ENCODE measurements at places on chromosomes 3 and 15.

GRCh38 chr3:80239301-80239700 is 471.5 kb upstream of the ROBO1 start:
- no peak for DNase-seq

- DNase-seq = no peak
Observed at GRCh38 chr3:50518436-50518835, 15.0 kb upstream of the CACNA2D2 start.

- no peak for DNase-seq
Observed at GRCh38 chr3:141275032-141275422, 43.4 kb downstream of the PXYLP1 start.

GRCh38 chr3:167814441-167814951 is 79.0 kb downstream of the SERPINI1 start:
- no peak for DNase-seq

DNA sequence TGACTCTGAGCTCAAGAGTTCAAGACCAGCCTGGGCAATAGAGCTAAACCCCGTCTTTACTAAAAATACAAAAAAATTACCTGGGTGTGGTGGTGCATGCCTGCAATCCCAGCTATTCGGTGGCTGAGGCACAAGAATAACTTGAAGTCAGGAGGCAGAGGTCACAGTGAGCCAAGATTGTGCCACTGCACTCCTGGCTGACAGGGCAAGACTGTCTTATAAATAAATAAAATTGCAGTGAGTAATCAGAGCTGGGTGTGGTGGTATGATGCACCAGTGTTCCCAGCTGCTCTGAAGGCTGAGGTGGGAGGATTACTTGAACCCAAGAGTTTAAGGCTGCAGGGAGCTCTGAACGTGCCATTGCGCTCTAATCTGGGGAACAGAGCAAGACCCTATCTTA is 55.9 kb upstream of the GCNT3 start:
- DNase-seq = no peak

- no peak for DNase-seq
Observed at GRCh38 chr15:98760112-98760826, 111.9 kb downstream of the IGF1R start.

DNA sequence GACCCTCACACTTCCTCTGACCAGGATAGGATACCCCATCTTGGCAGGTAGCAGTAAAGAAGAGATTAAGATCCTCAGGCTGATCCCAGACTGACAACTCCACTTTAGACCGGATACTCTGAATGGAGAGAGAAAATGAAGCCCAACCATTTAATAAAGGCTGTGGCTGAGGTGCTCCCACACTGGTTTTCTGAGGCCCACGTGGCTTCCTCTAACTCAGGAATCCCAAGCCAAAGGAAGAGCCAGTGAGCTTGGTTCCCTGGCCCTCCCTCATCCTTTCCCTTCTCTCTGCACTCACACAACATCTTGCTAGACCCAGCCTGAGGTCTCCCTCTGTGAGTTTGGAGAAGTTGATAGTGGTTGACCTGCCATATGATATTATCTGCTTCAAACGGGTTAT is 78.1 kb downstream of the ITGB5 start:
- no peak for DNase-seq

DNA sequence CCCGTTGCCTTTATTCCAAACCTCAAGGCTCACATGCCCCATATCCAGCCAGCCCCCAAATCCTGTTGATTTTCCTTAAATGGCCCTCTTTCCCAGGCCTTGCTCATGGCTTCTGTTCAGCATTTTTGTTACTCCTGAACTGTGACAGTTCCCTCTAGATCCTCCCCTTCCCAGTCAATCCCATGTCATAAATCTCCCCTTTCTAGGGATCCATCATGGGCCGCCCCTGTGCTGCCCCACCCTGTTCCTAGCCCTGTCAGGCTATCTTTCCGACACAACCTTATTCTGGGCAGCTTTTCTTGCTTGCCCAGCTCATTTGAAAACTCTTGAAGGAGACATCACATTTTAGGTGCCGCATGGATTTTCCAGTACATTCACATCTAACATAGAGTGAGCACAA is 84.8 kb downstream of the TLE3 start:
- no peak for DNase-seq

DNA sequence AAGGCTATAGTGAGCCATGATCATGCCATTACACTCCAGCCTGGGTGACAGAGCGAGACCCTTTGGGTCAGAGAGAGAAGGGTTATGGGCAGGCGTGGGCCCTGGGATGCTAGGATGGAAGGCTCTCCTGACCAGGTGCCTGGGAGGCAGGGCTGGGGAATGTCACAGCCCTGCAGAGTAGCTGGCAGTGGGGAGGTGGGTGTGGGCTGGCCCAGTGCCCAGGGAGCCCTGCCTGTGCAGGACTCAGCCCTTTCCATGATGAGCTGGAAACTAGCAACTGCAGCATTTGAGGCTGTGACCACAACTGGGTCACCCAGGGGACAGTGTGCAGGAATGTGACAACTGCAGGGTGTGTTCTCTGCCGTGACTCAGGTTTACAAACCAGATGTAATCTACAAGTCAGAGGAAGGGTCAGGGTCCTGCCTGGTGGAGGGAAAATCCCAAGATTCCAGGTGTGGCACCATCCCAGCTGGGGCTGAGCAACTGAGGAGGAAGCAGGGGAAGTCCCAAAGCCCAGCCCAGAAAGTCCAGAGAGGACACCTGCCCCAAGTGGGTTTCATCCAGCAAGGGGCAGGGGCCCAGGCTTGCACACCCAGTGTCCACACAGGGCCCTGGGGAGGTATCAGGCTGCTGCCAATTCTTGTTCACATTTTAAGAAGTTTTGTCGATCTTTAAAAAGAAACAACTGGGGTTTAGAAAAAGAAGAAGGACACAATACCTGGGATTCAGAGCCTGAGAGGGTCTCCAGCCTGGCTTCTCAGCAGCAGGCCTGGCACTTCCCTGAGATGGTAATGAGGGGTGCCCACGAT is 45.5 kb downstream of the SLC28A1 start:
- peak; percentile 75 for DNase-seq

DNA sequence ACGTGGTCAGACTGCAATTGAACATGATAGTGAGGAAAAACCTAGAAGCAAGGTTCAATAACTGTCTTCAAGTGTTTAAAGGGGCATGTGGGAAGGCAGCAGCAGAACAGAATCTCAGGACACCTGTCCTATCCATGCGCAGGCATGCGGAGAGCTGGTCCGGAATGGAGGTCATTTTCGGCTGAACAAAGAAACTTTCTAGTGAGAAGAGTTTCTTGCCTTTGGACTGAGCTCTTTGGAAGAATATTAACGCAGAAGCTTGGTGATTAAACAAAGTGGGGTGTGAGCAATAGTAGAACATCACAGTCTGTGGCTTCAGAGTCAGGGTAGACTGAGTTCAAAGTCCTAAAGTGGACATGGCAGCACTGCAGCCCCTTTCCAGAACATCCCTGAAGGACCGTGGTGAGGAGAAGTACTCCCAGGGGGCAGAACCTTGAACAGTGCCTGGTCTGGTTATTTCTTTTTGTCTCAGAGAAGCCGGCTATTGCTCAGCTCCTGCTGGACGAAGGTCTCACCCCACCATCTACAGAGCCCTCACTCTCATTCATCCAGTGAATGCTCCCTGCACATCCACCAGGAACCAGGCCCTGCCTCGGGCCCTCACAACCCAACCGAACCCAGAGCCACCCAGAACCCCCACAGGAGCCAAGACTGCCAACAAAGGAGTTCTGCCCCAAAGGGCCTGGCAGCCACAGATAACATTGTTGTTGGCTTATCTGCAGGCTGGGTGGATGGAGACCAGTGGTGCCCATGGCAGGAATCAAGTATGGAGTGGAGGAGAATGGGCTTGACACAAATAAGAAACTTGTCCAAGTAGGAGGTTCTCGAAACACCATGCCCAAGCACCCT is 2.8 kb upstream of the SSUH2 start:
- DNase-seq = no peak

DNA sequence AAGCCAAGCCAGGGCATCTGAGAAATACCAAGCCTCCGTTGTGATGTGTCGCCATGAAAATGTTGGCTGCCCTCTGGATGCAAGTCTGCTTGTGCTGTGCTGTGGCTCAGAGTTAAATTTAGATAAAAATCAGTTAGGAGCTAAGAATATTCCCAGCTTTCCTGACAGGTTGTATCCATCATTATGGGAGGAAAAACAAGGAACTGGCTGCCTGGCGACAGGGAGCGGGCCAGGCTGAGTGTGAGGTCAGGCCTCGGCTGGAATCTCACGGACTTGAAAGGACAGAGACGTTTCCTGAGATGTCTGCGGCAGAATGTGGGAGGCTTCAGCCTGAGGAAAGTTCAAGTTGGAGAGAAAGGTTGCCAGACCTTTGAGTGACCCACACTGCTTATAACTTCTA is 213.8 kb downstream of the THSD4 start:
- peak; percentile 84 for DNase-seq

GRCh38 chr15:39358441-39359041 is 222.3 kb upstream of the THBS1 start:
- DNase-seq = no peak

- peak; percentile 49 for DNase-seq
Observed at GRCh38 chr3:10361375-10361774, 40.5 kb upstream of the SEC13 start.

- DNase-seq = peak; percentile 59
Observed at GRCh38 chr3:120908795-120909601, 993 bp downstream of the STXBP5L start.

GRCh38 chr3:12046406-12046805 is 42.2 kb downstream of the SYN2 start:
- DNase-seq = no peak

GRCh38 chr15:89591834-89592233 is 16.6 kb downstream of the TICRR start:
- no peak for DNase-seq

DNA sequence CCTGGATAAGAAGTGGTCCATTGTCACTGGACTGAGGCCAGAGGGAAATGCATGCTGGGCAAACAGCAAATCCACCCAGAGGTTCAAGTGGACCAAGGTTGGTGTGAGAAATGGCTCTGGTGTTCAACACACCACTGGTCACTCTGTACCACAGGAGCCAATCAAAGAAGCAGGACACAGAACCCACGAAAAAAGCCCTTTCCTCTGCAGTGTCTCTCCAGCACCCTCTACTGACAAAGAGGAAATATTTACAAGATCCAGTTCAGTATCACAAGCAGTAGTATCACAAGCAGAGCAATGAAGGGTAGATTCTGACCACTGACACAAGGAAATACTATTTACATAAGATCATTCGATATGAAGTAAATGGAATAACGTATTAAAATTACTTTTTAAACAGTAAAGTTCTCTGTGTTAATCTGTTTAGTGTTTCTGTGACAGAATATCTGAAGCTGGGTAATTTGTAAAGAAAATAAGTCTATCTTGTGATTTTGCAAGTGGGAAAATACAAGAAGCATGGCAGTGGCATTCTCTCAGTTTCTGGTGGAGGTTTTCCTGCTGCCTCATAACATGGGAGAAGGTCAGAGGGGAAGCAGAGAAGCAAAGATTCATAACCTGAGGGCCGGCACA is 390.7 kb downstream of the EFHB start:
- DNase-seq = no peak

GRCh38 chr3:105253225-105253624 is 113.5 kb upstream of the ALCAM start:
- no peak for DNase-seq

- no peak for DNase-seq
Observed at GRCh38 chr15:63363292-63363691, 18.4 kb downstream of the CA12 start.

DNA sequence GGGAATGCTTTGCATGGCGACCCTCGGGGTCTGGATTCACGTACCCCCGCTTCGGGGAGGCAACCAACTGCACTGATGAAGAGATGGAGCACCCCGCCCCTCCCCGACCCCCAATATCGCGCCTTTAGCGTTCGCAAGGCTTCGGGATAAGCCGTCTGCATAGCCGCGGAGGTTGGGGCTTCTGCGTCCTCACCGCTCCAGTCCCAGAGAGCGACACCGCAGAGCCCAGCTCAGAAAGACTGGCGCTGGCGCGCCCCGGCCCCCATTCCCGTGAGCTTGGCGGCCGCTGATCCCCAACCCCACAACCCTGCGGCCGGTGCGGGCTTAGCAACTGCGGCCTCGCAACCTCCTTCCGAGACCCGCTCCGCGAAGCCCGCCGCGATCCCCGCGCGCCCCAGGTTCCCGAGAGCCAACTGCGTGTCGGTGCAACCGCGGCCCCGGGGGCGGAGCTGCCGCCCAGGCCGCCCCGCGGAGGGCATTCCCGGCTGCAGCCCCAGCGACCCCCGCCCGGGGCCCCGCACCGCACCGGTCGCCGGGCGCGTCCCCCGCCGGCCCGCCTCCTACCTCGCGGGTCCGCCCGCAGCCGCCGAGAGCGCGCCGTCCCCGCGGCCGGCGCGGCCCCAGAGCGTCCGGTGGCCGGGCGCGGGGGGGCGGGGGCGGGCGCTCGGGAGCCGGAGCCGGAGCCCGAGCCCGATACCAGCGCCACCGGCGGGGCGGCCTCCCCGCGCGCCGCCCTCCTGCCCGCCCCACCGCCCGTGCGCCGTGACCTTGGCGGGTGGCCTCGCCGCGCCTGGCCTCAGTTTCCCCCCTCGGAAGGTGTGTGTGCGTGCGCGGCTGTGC is 79.5 kb downstream of the IQSEC1 start:
- peak; percentile 85 for DNase-seq

- DNase-seq = no peak
Observed at GRCh38 chr3:46553154-46553553, 12.9 kb downstream of the LRRC2 start.

- DNase-seq = peak; percentile 97
Observed at GRCh38 chr3:4977001-4977852, 2.0 kb upstream of the BHLHE40 start.

- DNase-seq = no peak
Observed at GRCh38 chr3:44409640-44410410, 67.6 kb downstream of the ZNF445 start.

DNA sequence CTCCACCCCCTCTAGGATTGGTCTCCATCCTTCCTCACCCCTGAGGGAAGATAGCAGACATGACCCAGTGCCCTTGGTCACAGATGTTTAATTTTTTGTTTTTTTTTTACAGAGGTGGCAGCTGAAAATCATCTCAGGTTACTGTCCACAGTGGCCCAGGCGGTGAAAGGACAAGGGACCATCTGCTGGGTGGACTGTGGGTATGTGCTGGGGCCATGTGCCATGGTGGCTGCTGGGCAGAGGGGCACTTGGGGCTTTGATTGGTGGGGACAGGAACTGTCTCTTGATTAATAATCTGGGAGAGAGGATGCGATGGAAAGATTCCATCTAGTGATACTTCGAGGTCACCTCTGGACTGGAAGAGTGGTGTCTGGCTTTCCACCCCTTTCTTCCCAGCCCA is 25.4 kb downstream of the PDIA5 start:
- peak; percentile 38 for DNase-seq

GRCh38 chr3:170780955-170781354 is 89.0 kb downstream of the RPL22L1 start:
- no peak for DNase-seq

- DNase-seq = no peak
Observed at GRCh38 chr3:47503033-47503432, 10.5 kb downstream of the ELP6 start.

GRCh38 chr3:52144034-52144795 is 10.0 kb downstream of the POC1A start:
- DNase-seq = peak; percentile 95

GRCh38 chr15:79310612-79310984 is 314 bp upstream of the TMED3 start:
- no peak for DNase-seq

- DNase-seq = no peak
Observed at GRCh38 chr3:28262001-28262400, 20.6 kb downstream of the CMC1 start.

- no peak for DNase-seq
Observed at GRCh38 chr3:47571391-47572175, 7.1 kb downstream of the CSPG5 start.

GRCh38 chr15:74384881-74385643 is 17.6 kb upstream of the CYP11A1 start:
- DNase-seq = no peak

- DNase-seq = no peak
Observed at GRCh38 chr3:101703169-101703568, 16.7 kb upstream of the RPL24 start.

- peak; percentile 45 for DNase-seq
Observed at GRCh38 chr15:77852241-77853007, 219.7 kb upstream of the LINGO1 start.

Measured in posterior vena cava (tissue), 2 donors.